Caudate nucleus (tissue), 63 donors: ENCODE measurements at places on chromosomes 12 and 14.

DNA sequence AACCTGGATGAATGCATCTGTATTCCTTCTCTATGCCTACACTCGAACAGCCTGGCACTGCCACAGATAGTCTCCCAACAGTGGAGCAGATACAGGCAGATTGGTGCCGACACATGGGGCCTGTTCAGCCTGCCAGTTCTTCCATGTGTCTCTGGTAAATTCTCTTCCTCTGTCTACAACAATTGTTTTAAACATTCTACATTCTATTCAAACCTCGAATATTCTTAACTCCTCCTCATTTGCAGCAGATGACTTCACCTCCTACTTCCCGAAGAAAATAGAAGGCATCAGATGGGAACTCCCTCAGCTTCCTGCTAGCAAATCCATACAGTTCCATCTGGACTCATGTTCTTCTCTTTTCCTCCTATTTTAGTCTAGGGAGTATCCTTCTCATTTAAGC lies 43.1 kb upstream of the OTOGL start:
- no peak for DNase-seq

- no peak for DNase-seq
Measured at GRCh38 chr12:120656008-120656407, 15.6 kb downstream of the CABP1 start.

DNA sequence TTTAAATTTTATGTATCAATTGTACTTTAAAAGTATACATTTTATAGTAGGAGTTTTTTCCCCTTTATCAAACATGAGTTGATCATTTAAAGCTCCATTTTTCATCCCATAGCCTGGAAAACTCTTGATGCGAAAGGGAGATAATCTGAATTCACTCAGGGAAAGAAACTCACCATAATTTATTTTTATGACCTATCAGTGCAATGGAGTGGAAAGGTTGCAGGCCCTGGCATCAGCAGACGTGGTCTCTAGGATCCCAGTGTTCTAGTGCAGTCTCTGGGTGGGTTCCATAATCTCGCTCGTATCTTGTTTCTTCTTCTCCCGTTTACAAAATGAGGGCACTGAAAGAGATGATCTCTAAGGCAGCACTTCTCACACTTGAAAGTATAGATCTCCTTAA lies 85.0 kb downstream of the PTGER2 start:
- DNase-seq: no peak

GRCh38 chr14:34224221-34224620 lies 237.8 kb downstream of the SPTSSA start:
- no peak for DNase-seq

DNA sequence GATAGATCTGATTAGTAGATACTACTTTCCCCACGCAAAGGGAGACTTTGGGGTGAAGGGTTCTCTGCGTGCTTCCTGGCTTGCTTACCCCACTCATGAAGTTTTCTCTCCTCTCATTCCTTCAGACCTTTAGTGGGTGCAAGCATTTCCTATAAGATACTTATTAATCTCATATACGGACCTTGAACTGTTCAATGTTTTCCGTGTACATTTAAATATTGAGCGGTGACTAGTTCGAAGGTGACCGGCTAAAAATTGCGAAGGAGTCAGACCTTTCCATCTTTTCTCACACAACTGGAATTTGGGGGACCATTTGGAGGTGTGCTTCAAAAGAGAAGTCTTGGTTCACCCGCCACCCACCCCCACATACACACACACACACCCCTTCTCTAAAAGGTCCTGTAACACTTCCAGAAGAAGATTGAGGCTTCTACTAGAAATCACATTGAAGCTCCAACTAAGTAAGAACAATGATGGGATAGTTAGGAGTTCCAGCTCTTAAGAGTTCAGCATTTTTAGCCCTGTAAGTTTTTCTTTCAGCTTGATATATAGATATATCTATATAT lies 6.1 kb upstream of the FOXG1 start:
- no peak for DNase-seq

- no peak for DNase-seq
Measured at GRCh38 chr12:54046809-54047159, 6.9 kb upstream of the HOXC4 start.

- DNase-seq: no peak
Measured at GRCh38 chr14:101889898-101890297, 74.5 kb upstream of the DYNC1H1 start.

GRCh38 chr14:100904307-100905087 lies 975 bp upstream of the RTL1 start:
- DNase-seq: no peak

DNA sequence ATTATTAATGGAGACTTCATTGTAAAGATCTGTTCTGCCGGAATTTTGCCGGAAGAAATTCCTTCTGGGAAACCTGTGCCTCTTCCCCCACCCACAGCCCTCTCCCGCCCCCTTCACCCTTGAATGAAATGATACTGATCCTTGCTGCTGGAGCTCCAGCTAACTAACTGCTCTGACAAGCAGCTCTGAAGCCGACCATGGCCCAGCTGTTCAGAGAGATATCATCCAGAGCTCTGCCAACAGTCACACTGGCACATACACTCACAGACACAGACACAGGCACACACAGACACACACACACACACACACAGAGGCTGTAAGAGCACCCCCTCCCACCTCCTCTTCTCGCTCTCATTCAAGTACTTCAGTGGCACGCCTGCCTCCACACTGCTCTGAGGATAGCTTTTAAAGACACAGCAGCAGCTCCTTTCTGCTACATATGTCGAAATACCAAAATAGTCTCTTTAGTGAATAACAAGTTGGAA lies 88.6 kb downstream of the R3HDM2 start:
- peak; percentile 64 for DNase-seq

- DNase-seq: no peak
Measured at GRCh38 chr12:106173442-106173841, 34.7 kb upstream of the NUAK1 start.

DNA sequence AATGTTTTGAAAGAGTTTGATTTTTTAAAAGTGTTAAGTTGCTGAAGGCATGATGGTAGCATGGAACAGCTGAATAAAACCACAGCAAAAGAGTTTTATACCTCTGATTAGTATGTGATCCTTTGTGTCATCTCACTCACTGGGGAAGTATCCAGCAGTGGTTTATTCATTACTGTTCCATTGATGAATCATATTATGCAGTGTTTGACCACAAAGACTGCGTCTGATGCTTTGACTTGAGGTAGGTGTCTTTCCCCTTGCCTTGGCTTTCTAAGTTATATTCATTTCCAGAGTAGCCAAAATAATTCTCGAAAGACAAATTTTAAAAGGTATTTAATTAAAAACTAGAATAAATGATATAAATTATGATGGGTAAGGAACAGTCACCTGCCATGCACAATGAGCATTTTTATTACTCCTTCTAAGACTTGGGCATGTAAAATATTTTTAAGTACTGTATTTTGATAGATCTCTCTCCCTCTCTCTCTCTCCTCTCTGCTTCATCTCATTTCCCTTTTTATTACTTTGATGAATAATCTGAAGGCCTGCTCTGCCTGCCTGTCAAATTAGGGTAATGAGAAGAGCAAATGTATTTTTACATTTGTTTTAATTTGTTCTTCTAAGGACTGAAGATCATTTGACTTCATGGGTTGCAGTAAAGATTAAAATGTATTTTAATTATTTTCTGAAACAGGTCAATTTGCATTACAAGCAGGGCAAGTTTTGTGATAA lies 164.9 kb downstream of the NAV3 start:
- DNase-seq: no peak

DNA sequence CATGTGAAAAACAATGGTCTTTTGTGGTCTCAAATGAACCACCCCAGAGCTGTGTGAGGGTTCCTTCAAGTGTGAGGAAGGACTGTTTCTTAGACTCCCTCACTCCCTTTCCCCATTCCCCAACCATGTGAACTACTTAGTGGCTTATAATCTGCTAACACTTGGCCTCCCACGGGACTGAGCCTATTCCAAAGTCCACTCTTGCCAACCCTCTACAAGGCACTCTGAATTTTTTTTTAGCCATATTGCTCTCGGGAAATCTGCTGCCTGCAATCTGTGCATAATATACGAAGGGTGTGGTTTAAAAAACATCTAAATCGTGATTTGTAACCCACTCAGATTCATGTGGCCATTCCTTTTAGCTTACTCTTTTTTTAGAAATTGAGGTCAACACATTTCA lies 2.6 kb downstream of the SVOP start:
- no peak for DNase-seq

DNA sequence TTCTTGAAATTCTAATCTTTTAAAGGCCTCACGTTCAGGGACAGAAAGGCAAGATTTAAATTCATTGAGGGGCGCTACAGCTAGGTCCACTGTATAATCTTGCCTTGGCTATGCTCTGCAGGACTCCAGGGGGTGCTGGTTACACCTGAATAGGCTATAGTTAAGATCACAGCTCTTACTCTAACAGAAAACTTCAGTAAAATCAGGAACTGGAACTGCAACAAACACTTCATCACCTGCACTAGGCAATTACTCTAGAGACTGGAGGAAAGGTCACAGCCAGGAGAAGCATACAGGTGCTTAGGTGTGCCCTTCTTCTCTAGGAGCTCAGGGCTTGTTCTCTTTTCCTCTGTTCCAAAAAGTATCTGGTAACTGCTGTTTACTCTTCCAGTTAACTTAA lies 20.9 kb downstream of the SLCO1C1 start:
- no peak for DNase-seq

- DNase-seq: no peak
Measured at GRCh38 chr14:24928386-24928900, 121.5 kb downstream of the STXBP6 start.

GRCh38 chr14:105223260-105223659 lies 25.1 kb upstream of the BTBD6 start:
- no peak for DNase-seq

- DNase-seq: no peak
Measured at GRCh38 chr14:33738491-33738890, 212.4 kb downstream of the EGLN3 start.

DNA sequence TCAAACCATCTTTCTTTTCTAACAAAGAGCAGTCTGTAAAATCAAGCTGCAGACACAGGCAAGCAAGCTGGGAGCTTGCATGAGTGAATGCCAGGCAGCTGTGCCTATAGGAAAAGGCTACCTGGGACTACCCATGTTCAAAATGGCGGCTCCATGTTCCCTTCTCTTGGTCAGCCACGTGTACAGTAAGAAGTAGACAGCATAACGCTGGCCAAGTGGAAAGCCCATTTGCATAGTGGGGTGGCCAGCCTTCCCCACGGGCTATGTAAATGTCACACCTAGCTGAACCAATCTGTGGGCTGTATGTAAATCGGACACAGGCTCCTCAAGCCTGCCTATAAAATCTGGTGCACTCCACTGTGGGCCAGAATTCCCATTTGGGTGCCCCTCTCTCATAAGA lies 117.1 kb downstream of the SYT10 start:
- no peak for DNase-seq

DNA sequence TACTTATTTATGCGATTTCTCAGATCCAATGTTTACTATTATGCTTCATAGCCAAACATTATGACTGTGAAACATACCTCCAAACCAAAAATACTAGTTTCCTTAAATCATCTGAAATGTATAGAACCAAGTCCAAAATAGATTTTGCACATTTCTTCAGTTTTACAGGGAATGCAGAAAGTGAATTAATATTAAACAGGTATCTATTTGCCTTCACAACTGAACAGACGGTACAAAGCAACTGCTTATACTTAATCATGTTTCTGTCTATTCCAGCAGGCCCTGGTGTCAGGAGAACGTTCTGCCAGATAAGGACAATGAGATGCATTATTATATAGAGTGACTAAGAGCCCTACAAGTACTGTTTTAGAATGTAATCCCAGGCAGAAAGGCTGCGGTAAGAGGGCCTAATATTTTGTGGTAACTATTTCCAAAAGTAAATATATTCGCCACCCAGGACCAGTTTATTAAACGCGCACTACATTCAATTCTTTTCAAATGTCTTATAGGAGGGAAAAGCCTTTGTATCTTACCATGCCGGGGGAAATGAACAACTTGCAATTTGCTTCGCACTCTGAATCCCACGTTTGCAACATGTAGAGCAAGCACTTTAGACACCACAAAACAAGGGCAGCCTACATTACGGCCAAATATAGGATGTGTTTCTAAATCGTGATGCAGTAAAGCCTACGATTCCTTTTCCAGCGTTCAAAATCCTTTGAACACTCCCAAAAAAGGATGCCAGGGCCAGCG lies 1.5 kb downstream of the CORO1C start:
- DNase-seq: no peak

DNA sequence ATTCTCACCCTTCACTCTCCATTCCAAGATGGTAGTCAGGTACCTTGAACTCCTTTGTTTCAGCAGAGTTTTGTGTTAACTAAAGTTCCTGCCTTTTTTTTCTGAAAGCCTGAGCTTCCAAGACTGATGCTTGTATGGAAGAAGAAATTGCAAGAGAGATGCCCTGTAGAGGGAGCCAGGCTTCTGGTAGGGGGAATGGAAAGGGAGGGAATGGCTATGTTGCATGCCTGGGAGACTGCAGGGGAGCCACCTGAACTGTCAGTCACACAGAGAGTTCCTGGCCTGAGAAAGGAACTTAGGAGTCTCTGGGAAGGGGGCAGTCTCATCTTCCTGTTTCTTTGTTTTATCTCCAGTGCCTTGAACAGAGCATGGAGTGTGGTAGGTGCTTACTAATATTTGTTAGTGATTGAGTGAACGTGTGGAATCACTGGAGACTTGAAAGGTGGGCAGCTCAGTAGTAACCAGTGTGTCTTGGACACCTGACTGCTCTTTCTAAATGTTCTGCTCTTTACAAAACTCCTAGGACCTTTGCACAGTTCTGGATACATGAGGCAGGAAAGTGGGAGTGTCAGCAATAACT lies 132.2 kb downstream of the ANO4 start:
- no peak for DNase-seq

DNA sequence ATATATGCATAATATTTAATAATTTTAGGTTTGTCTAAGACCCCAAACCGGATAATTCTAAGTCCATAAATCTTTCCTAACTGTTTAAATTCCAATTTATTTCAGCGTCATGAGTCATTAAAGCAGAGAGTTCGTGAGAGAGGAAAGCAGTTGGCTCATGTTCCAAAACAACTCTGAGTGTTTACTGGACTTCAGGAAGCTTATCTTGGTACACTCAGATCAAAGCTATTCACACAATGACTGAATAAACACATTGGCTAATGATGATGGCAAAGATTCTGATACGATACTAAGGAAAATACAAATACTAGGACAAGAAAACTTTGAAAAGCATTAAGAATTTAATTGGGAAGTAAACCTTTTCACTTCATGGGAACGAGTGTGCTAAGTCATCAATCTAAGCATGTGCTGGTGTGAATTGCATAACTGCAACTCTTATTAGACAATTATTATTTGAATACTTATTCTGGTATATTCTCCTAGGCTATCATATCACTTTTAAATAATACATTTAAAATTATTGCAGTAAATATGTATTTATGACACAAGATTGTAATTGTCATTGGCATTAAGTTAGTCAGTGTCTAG lies 34.8 kb upstream of the CLEC14A start:
- DNase-seq: no peak

- DNase-seq: no peak
Measured at GRCh38 chr12:21323736-21324135, 11.0 kb downstream of the SLCO1A2 start.

- no peak for DNase-seq
Measured at GRCh38 chr12:56993346-56993745, 13.0 kb downstream of the ZBTB39 start.
